ENCODE measurements at places on chromosomes 7 and 10.

DNA sequence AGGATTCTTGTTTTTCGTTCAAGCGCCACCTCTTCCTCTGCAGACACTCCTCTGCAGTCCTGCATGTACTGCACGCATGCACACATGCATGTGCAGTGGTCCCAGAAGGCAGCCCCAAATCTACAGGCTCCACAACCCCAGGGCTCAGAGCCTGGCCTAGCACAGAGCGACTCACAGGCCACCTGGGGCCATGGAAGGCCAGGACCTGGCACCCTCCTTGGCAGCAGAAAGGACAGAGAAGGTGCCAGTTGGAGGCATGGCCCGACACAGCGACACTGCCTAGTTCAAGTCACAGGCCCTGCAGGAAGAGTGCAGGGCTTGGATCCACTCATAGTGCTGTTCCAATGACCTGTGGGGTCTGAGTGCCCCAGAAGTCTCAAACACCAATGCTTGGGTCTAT is 48.7 kb upstream of the RET start:
- DNase-seq = no peak

GRCh38 chr7:68977385-68978055 is 620.8 kb upstream of the AUTS2 start:
- DNase-seq = no peak

DNA sequence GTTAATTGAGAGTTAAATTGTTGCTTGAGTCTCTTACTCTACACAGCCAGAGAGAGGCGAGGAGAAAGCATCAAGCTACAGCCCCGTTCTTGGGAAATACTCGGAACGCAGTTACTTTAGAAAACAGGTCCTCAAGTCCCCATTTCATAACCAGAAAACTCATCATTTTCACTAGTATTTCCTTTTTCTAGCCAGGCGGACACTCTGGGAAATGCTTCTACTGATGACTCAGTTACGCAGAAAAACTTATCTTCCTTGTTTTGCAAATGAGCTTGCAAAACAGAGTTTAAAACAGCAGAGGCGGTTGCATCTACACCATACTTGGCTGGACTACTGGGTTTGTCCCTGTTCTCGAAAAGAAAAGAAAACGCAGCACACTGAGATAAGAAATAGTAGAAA is 111.4 kb upstream of the FGFR2 start:
- DNase-seq = no peak

DNA sequence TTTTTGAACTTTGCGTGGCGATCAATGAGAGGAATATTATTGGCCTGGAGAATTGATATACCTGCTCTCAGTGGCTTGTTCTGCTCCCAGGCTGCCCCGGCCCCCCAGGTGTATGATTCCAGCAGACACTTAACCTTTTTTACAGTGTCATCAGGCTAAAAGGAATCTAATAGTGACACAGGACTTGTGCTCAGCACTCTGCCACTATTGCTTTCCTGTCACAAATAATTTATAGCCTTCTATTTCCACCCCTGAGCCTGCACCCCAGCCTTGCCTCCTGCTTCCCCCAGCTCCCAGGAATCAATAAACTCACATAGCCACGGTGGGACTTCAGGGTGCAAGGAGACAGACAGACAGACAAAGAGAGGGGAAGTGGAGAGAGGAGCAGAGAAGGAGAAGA is 28.3 kb downstream of the PAX2 start:
- DNase-seq = no peak

DNA sequence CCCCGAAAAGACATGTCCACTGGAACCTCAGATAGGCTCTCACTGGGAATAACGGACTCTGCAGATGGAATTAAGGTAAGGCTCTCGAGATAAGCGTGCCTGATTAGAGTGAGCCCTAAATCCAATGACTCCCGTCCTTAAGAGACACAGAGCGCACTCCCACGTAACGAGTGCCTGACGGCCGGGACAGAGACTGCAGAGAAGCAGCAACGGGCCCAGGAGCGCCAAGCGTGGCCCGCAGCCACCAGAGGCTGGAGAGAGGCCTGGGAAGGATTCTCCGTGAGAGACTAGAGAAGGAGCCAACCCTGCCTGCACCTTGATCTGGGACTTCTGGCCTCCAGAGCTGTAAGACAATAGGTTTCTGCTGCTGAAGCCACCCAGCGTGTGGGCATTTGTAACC is 20.0 kb upstream of the TNRC18 start:
- DNase-seq = no peak

DNA sequence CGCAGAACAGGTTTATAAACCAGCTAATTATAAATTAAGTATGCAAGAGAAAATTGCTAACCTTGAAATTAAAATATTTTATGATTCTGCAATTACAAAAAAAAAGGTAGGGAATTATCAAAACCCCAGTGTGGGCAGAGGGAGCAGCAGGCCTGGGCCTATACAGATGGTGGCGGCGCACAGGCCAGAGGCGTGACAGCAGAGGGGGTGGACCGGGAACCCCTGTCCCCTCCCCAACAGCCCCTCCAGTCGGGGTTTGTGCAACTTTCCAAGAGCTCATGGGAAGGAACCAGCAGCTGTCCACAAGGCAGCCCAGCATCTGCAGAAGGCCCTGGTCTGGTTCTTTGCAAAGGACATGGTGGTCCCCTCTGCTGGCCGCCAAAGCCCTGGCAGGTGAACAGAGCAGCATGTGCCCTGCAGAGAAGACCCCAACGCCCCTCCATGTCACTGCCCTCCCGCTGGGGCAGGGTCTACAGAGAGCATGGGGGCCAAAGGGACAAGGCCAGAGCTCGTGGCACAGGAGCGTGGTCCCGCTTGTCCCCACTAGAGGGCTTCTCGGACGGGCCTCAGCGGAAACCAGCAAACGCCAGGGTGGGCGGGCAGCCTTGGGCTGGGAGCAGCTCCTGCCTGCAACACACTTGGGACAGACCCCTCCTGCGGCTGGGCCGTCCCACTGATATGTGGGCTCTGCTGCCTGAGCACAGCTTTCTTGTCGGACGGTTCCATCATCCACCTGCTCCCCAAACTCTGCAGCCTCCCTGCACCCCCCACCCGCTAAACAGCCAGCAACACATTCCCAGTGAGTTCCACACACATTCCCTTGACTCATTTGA is 75.1 kb downstream of the EBF3 start:
- no peak for DNase-seq

DNA sequence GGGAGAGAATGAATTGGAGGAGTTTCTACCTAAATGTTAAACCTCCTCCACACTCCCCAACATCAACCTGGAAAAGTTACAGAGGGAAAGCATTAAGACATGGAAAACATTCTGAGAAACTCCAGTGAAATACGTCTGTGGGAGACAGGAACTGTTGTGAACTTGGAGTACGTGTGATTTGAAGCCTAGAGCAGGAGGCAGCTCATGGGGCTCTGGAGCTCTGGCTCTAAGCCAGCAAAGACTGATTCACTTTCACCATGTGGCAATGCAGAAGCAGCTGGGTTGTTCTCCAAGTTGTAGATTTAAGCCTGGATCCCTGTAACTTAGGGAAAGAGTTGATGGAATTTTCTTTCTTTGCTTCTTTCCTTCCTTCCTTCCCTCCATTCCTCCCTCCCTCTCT is 503.2 kb downstream of the NRG3 start:
- DNase-seq = no peak
